ENCODE measurements at places on chromosomes 7 and 10.

GRCh38 chr7:106767078-106767477 lies 98.0 kb upstream of the PIK3CG start:
- DNase-seq, result no peak

DNA sequence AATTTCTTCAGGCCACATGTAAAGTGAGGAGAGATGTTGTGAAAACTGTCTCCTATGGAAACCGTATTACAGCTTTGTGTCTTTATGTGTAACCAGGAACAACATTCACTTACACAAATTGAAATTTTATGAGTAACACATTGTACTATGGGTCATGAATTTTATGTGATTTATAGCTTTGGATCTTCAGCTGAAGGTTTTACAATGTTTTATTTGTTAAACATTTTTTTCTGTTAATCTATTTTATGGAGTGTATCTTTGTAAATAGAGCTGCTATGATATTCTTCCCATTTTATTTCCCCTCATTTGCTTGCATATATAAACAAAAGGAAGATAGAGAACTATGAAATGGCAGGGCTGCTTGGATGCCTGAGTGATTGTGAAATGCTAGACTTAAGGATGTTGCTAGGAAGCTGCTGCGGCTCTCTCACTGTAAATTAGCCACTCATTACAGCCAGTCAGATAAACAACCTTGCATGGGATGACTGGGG lies 104.5 kb upstream of the PCLO start:
- peak; percentile 35 for DNase-seq

GRCh38 chr7:31986878-31987518 lies 83.2 kb downstream of the PDE1C start:
- peak; percentile 65 for DNase-seq

GRCh38 chr10:78436706-78437406 lies 403.2 kb downstream of the RPS24 start:
- DNase-seq, result no peak

DNA sequence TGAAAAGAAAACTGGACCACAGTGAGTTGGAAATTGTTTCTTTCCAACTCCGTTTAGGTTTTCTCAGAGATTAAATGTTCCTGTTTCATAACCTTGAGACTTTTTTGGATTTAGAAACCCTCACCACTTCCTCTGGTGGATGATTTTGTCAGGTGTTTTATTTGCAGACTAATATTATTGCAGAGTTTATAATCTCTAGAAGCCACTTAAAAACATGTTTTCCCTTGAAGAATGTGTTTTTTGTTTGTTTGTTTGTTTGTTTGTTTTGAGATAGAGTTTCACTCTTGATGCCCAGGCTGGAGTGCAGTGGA lies 520 bp upstream of the MICU1 start:
- no peak for DNase-seq

GRCh38 chr10:120705309-120705708 lies 145.9 kb upstream of the WDR11 start:
- DNase-seq, result no peak

- DNase-seq, result peak; percentile 13
Measured at GRCh38 chr10:71765176-71765904, 8.0 kb downstream of the VSIR start.

DNA sequence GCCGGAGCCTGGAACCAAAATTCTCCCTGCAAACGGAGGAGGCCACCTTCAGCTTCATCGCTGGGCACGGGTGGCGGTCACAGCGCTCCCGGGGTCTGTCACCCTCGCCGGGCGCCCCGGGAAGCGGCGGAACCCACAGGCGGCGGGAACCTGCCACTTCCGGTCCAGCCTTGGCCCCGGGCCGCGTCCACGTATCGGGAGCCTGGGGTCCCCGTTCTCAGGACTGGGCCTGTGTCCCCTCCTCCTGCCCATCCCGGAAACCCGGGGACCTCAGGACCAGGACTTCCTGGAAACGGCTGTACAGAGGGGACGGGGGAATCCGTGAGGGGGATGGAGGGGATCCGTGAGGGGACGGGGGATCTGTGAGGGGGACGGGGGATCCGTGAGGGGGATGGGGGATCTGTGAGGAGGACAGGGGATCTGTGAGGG lies 25.4 kb downstream of the PDGFA start:
- no peak for DNase-seq

DNA sequence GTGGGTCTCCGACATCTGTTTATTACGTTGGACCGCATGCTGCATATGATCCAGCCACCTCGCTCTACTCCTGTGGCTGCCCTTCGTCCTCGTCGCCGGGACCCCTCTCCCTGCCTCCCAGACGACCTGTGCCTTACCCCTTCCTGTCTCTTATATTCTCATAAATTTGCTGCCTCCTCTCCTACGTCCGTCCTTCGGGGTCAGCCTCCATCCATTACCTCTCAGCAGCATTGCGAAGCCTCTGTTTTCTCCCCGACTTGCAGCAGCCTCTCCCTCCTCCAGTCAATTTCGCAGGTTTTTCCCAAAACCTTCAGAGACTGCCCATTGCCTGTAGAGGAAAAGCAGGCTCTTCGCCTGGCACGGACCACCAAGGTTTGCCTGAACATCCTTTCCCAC lies 39.4 kb upstream of the LEP start:
- no peak for DNase-seq

- DNase-seq, result peak; percentile 72
Measured at GRCh38 chr10:60397792-60398191, 8.1 kb upstream of the ANK3 start.

- no peak for DNase-seq
Measured at GRCh38 chr7:26188957-26189541, 11.5 kb downstream of the HNRNPA2B1 start.

- no peak for DNase-seq
Measured at GRCh38 chr7:157565981-157566630, 229.3 kb downstream of the DNAJB6 start.

DNA sequence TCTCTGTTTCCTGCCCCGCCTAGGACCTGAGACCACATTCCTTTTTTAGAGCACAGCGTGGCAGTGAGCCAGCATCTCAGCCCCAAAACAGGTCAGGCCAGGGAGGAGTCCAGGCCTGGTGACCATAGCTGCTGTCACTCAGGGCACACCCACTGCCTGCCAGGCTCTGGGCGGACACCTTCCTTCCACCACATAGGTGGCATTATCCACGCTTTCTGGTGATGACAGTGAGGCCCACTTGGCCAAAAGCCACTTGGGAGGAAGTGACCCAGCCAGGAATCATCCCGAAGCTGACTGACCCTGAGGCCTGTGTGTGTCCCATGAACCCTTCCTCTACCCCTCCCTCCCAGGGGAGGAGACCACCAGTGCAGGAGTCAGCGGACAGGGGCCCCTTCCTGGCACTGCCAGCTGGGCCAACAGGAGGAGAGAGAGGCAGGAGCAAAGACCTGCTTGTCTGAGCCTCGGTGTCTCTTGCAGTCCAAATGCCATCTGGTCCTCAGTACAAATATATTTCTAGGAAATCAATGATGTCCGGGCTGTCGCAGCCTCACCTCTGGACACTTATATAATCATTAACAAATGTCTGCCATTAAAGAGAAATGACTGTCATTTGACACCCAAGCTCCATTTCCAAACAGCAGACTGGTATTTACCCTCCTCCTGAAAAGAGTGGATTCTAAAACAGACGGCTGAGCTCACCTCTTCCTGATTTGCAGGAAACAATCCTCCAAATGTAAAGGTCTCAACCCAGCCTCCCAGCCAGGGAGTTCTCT lies 63.0 kb downstream of the ABRAXAS2 start:
- peak; percentile 91 for DNase-seq

DNA sequence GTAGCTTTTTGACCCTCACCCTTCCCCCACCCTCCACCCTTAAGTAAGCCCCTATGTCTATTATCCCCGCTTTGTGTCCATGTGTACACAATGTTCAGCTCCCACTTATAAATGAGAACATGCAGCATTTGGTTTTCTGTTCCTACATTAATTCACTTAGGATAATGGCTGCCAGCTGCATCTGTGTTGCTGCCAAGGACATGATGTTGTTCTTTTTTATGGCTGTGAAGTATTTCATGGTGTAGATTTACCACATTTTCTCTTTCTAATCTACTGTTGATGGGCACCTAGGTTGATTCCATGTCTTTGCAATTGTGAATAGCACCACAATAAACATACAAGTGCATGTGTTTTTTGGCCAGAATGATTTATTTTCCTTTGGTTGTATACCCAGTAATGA lies 232.2 kb downstream of the CACNA2D1 start:
- no peak for DNase-seq

- DNase-seq, result no peak
Measured at GRCh38 chr10:4813496-4813895, 12.5 kb upstream of the AKR1E2 start.

- peak; percentile 65 for DNase-seq
Measured at GRCh38 chr7:17185690-17186070, 112.8 kb upstream of the AHR start.

DNA sequence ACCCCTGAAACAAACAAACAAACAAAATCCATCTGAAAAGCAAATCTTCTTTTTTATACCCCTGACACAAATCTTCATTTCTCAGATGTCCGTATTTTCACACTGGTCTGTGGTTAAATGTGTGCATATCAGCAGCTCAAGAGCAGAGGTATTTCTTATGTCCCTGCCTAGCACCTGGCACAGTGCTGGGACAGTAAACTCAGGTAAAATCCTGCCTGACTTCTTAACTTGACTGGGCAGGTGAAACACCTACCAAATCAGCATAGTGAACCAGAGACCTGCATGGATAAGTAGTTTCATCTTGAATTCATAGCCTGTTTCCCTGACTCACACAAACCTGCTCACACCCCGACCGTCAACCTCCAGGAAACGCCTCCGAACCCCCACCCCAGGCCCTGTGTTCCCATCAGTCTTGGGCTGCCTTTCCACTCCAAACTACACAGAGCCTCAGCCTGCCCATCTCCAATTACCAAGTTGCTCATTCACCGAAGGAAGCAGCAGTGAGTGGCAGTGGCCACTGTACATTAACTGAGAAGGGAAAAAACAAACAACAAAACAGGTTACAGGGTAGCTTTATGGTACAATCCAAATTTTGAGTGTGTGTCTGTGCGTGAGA lies 109.9 kb downstream of the HECTD2 start:
- no peak for DNase-seq

- DNase-seq, result no peak
Measured at GRCh38 chr7:148809856-148810255, 74.2 kb downstream of the EZH2 start.

- DNase-seq, result peak; percentile 58
Measured at GRCh38 chr10:63681993-63682697, 160.9 kb downstream of the REEP3 start.

DNA sequence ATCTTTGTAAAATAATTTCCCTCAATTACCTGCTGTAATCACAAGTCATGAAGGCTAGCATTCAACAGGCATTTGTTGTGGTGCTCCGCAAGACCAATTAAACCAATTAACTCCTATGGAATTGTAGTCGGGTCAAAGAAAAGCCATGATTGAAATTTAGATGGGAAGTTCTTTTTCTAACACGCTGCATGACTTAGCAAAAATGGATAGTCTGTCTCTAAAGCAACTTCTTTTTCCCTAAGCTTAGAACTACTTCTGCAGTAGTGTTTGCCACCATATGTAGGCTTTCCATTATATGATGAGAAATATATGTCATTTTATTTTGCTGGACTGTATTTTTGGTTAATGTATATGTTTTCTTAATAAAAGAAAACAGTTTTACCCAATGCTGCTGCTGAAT lies 119.1 kb downstream of the TSPAN12 start:
- no peak for DNase-seq

GRCh38 chr7:136066304-136067143 lies 89.4 kb upstream of the MTPN start:
- no peak for DNase-seq

DNA sequence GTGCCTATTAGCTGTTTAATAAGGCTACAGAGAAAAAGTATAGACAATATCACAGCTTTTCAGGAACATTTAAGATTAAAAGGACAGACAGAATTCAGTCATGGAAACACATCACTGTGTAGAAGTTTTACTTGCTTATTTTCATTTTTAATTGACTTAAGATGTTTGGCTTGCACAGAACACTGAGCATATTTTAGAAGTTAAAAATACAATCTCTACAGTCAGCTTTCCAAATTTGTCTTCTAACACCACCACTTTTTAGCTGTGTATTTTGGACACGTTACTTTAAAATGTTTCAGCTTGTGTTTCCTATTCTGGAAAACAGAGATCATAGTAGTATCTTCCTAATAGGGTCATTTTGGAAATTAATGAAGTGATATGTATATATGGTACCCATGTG lies 11.8 kb downstream of the CFAP69 start:
- no peak for DNase-seq

- DNase-seq, result no peak
Measured at GRCh38 chr7:73391396-73391795, 42.2 kb upstream of the FZD9 start.

DNA sequence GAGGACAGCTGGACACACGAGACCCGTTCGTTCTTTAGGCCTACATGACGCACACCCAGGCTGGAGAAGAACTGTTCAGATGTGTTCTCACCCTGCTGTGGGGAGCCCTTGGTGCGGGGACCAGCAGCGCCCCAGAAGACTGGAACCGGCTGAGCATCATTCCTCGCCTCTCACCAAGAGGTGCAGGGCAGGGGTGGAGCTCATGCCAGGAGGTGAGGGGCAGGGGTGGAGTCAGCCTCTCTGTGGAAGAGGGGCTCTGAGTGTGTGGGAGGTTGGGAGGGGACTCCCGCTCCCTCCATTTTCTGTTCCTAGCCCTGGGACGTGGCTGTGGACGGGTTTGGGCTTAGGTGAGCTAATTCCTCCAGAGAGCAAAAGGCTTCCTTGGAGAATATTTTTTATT lies 66.0 kb upstream of the SHH start:
- DNase-seq, result no peak

GRCh38 chr10:124176349-124177179 lies 83.2 kb upstream of the CHST15 start:
- no peak for DNase-seq

DNA sequence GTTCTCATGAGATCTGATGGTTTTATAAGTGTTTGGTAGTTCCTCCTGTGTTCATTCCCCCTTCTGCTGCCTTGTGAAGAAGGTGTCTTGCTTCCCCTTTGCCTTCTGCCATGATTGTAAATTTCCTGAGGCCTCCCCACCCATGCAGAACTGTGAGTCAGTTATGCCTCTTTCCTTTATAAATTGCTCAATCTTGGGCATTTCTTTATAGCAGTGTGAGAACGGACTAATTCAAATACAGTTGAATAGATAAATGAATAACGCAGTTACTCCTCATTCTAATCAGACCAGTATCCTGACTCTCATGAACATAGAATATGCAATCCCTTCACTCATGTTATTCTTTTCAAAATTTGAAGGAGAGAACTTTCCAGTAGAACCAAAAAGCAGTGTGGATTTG lies 375.0 kb upstream of the FZD8 start:
- DNase-seq, result no peak

GRCh38 chr10:99395750-99396445 lies 34.5 kb downstream of the GOT1 start:
- DNase-seq, result peak; percentile 91

- no peak for DNase-seq
Measured at GRCh38 chr10:24756283-24756682, 32.6 kb upstream of the ARHGAP21 start.

- no peak for DNase-seq
Measured at GRCh38 chr10:47356708-47357107, 8.5 kb downstream of the RBP3 start.

Measured in PC-3 (cell line).